ENCODE measurements at places on chromosomes 1 and 21.

- DNase-seq: no peak
Observed at GRCh38 chr1:212157252-212157651, 121.7 kb downstream of the DTL start.

DNA sequence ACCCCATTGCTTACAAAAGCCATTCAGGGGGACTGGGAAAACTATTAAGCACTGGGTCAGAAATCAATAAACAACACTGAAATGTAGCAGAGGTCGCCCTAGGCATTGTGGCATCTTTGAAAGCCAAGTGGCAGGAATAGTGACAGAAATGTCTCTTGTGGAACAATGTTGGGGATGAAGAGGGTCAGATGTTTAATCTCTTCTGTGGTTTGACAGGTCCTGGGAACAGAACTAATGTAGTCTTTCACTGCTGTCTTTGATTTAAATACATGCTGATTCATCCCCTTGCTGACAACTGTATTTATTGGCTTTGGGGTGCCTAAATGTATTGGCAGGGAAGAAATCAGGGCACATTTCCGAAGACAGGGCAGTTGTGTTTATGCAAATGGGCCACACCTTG is 194.8 kb downstream of the ATG4C start:
- DNase-seq: no peak

GRCh38 chr1:227946624-227947385 is 927 bp downstream of the WNT9A start:
- DNase-seq: peak; percentile 90

DNA sequence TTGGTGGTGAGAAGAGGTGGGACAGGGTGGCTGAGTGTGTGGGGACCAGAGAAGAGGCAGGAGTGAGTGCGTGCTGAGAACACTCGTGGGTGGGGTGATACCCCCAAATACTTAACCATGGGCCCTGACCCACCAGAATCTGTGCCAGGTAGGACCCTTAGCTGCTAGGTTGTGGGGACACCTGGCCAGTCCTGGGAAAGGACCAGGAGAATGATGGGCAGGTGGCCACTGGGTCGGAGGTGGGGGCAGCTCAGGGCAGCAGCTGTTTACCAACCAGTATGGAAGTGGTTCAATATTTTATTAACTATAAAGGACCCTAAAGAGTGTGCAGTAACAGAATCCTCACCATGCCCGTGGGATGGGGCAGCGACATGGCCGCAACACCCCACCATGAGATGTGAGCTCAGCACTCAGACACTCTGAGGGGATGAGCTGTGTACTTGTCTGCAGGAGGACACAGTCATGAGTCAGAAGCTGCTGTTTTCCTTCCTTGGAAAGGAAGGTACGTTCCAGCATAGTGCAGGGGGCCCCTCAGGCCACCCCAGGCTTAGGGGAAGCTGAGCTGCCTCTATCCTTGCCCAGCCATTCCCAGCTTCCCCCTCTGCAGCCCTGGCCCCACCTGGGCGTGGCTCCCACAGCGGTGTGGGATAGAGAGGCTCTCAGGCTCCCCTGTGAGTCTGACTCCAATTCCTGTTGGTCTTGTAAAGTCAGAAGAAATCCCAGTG is 25.4 kb downstream of the TEX35 start:
- no peak for DNase-seq

DNA sequence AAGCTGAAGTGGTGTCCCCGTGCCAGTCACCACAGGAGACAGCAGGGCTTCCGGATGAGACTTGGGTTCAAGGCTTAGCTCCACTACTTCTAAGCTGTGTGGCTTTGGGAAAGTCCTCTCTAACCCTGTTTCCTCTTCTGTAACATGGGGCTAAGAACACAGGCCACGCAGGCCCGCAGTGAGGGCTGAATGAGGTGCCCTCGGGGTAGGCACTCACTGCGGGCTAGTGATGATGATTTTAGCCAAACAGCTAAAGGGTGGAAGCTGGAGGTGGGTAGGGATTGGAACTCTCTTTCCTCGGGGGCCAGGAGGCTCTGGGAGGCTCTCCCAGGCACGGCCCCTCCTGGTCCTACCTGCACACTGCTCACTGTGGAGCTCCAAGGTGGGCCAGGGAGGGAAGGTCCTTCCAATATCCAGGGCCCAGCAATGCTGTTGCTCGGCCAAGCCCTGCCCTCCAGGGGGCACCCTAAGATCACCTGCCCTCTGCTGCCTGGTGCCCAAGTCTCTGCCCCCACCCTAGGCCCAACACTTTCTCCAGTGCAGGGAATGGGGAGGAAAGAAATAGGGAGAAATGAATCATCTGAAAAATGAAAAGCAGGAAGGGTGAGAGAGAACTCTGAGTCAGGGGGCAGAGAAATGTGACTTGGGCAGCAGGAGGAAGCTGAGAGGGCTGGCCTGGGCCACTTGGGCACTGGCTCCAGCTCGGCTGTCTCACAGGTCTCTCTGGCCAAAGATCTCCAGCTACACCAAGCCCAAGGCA is 19.2 kb upstream of the EVA1B start:
- DNase-seq: no peak

- peak; percentile 66 for DNase-seq
Observed at GRCh38 chr1:30656171-30656940, 67.0 kb downstream of the MATN1 start.

DNA sequence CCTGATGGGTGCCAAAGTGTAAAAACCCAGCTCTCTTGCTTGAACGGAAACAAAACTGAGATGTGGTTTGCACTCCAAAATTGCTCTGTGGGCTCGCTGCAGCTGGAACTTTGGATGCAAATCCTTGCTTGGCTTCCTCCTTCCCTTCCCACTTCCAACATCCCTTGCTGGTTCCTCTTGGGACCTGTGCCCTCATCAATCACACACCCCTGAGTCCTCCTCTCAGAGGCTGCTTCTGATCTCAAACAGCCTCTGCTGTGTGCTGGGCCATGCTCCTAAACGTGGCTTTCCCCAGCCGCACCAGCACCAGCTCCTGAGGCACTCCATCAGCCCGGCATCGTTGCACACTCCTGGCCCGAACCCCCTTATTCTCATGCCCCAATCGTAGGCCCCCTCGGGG is 124.3 kb upstream of the RAB4A start:
- no peak for DNase-seq

DNA sequence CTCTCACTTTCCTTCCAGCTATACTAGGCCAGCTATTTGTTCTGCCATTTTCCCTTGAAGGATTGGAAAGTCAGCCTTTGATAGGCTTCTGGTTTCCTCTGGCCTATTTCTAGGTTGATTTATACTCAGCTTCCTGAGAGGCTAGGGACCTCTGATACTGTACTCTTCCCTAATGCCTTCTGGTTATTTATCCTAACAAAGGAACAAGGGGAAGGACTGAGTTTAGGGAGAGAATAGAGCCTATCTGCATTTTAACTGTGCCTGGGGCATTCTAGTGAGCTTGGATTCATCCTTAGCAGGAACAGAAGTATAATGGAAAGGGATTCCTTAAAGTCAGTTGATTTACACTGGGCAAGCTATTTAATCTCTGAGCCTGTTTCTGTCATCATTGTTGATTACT is 11.8 kb upstream of the TMEM39B start:
- DNase-seq: no peak

- DNase-seq: no peak
Observed at GRCh38 chr1:70714149-70714548, 303.1 kb downstream of the CTH start.

DNA sequence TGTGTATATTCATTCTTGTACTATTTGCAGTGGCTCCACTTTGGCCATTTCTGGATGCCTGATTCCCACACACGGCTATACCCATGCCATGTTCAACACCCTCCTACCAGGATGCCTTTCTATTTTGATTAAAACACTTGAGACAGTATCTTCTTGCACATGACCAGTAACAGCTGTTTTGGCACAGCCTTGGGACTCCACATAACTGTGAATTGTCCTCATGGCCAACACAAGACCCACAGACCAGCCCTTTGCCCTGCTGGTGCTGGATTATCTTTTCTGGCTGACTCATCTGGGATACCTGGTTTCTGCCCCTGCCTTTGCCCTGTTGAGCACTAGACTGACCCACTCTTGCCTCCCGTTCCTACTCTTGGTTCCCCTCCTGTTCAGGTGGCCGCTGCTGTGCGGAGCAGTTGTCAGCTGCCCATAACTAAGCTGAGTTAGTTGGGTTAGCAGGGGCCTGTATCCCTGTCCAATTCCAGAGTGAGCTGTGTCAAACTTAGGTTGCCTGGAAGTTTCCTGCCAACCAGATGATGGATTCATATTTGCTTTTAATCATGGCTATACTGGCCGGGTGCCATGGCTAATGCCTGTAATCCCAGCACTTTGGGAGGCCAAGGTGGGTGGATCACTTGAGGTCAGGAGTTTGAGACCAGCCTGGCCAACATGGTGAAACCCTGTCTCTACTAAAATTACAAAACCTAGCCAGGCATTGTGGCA is 10.8 kb upstream of the EYA3 start:
- no peak for DNase-seq

DNA sequence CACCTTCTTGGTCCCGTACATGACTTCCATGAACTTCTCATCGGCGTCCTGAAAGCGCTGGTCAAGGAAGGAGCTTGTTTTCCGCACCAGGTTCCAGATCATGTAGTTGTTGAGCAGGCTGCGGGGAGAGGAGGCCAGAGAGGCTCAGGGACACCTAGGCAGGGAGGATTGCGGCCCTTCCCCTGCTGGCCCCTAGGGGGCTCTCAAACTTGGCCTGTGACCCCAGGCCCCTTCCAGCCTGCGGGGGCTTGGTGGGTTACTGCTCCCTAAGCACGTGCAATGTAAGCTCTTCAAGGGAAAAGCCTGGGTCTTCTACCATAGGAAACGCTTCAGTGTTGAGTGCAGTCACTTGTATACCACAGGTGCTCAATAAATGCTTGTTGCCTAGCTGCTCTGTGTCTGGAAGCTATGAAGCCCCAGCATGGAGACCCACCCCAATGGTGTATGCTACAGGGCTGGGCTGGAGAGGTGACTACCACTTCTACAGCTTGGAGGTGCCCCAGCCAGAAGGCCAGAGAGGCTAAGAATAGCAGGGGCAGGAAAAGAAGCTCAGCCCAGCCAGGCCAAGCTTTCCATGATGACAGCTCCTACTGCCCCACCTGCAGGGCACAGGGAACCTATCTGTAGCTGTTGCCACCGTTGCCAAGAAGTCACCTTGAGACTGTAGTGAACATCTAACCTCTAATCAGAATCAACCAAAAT is 45.1 kb downstream of the ECE1 start:
- DNase-seq: no peak

DNA sequence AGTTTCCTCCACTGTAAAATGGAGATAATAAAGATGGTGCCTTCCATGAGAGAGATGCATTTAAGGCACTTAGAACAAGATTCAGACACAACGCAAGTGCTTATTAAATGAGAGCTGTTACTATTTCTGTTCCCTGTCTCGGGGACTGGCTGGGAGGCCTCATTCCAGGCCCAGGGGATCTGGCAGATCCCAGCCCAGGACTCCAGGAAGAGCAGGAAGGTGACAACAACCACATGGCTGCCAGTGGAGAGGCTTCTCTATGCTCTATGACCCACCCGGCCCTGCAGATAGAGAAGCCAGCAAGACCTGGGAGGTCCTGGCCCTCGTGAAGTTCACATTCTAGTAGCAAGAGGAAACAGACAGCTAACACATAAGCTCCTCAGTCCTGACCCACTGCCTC is 175.5 kb downstream of the ACTL8 start:
- DNase-seq: peak; percentile 32

- DNase-seq: no peak
Observed at GRCh38 chr1:101198842-101199636, 37.8 kb upstream of the S1PR1 start.

- no peak for DNase-seq
Observed at GRCh38 chr1:106249365-106249764, 807.1 kb upstream of the PRMT6 start.

DNA sequence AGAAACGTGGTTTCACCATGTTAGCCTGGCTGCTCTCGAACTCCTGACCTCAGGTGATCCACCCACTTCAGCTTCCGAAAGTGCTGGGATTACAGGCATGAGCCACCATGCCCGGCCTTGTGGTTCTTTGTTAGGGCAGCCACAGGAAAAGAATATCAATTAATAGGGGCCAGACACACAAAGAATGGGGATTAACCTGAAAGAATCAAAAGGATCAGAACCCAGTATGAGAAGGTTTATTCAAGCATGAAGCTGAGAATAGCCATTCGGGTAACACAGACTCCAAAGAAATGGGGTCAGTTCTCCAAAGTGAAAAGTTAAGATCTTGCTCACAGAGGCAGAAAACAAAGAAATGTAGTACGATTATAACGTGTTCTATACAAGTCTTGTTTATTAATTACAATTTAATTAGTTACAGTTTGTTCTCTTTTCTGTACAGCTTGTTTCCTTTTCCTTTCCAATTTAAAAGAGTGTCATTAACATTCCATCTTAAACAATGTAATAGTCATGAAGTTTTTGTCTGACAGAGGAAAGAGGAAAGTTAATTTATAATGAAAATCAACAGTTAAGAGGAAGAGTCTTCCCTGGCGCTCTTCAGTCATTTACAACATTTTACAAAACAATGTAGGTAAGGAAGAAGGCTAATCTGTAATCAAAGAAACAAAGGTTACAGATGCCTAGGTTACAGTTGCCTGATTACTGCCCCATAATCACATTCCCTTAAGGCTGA is 51.3 kb upstream of the SLC45A1 start:
- no peak for DNase-seq

- DNase-seq: no peak
Observed at GRCh38 chr1:119266858-119267257, 101.7 kb upstream of the HAO2 start.

- peak; percentile 71 for DNase-seq
Observed at GRCh38 chr1:30905916-30906620, 2.5 kb downstream of the SDC3 start.

- no peak for DNase-seq
Observed at GRCh38 chr1:193221651-193222050, 35.2 kb upstream of the B3GALT2 start.

GRCh38 chr1:117017062-117017461 is 15.5 kb downstream of the CD101 start:
- DNase-seq: no peak

- DNase-seq: peak; percentile 75
Observed at GRCh38 chr1:29513357-29513756, 277.0 kb downstream of the PTPRU start.

- DNase-seq: no peak
Observed at GRCh38 chr1:43832255-43832654, 101.3 kb upstream of the ARTN start.

GRCh38 chr1:93816970-93817678 is 61.9 kb downstream of the DNTTIP2 start:
- DNase-seq: no peak

- DNase-seq: peak; percentile 95
Observed at GRCh38 chr1:109931189-109931731, 20.6 kb downstream of the CSF1 start.

GRCh38 chr1:47403321-47403910 is 12.7 kb upstream of the FOXE3 start:
- peak; percentile 2 for DNase-seq

- peak; percentile 41 for DNase-seq
Observed at GRCh38 chr1:10626791-10627410, 152.2 kb downstream of the PEX14 start.

DNA sequence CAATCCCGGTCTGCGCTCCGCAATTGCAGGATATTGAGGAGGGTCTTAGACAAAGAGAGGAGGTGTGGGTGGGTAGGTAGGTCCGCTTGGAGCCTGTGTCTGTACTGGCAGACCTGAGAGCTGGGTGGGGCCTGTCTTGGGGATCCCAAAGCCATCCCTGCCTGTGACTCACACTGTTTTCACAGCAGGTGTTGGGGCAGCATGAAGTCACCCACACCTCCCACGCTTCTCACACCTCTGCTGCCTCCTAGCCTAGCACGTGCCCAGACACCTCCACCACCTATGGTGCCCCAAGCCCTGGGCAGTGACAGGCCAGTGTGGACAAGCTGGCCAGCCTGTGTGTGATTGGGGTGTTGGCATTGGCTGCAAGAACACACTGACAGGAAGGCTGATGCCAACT is 65.7 kb upstream of the ECE1 start:
- no peak for DNase-seq
